ENCODE measurements at places on chromosomes 1 and 21.

DNA sequence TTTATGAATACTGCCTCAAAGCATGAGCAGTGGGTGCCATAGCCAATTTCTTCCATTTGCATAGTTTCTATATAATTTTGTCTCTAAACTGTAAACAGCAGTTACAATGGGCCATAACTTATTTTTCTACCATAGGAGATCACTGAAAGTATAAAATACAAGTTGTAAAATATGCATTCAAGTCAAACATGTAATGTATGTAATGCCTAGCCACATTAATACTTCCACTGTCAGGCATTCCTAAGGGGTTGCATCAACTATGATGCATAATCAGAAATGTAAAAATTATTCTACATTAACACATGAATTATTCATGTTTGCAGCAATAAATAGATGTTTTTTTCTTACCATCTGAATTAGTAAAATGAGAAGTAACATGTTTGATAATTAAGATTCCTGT is 560.3 kb upstream of the ZP4 start:
- H3K27me3 ChIP-seq: no peaks in the 10 kb centered on the region
- no peak overlapping the region for H3K4me3 ChIP-seq
- no peaks in the 10 kb centered on the region for H3K36me3 ChIP-seq
- no peak overlapping the region for H3K27ac ChIP-seq

- ATAC-seq: no peak
- H3K4me1 ChIP-seq: no peaks in the 10 kb centered on the region
- no peak overlapping the region for H3K4me3 ChIP-seq
- no peak overlapping the region for H3K27ac ChIP-seq
- H3K36me3 ChIP-seq: no peaks in the 10 kb centered on the region
- H3K27me3 ChIP-seq: no peaks in the 10 kb centered on the region
These were observed 41.9 kb downstream of the CHML start for GRCh38 chr1:241598249-241598648.

- no peak for ATAC-seq
- H3K36me3 ChIP-seq: no peaks in the 10 kb centered on the region
- no peak overlapping the region for H3K27ac ChIP-seq
- H3K27me3 ChIP-seq: no peaks in the 10 kb centered on the region
- H3K4me1 ChIP-seq: no peaks in the 10 kb centered on the region
These were observed 14.9 kb upstream of the VPS26C start for GRCh38 chr21:37281993-37282392.

GRCh38 chr1:38546636-38547035 is 312.9 kb downstream of the RRAGC start:
- H3K27me3 ChIP-seq: no peaks in the 10 kb centered on the region
- H3K27ac ChIP-seq: no peak overlapping the region
- ATAC-seq: no peak
- no peaks in the 10 kb centered on the region for H3K36me3 ChIP-seq
- peaks cover 14% of the 10 kb centered on the region for H3K4me1 ChIP-seq

DNA sequence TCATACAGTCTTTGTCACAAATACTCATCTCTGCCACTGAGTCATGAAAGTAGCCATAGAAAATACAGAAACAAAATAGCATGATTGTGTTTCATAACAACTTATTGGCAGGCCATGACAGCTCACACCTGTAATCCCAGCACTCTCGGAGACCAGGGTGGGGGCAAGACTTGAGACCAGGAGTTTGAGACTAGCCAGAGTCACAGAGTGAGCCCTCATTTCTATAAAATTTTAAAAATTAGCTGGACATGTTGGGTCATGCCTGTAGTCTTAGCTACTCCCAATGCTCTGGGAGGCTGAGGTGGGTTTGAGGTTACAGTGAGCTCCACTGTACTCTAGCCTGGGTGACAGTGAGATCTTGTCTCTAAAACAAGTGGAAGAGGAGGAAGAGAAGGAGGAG is 411.1 kb downstream of the PCP4 start:
- H3K27me3 ChIP-seq: no peaks in the 10 kb centered on the region
- H3K4me1 ChIP-seq: no peaks in the 10 kb centered on the region
- H3K4me3 ChIP-seq: no peak overlapping the region
- ATAC-seq: no peak

DNA sequence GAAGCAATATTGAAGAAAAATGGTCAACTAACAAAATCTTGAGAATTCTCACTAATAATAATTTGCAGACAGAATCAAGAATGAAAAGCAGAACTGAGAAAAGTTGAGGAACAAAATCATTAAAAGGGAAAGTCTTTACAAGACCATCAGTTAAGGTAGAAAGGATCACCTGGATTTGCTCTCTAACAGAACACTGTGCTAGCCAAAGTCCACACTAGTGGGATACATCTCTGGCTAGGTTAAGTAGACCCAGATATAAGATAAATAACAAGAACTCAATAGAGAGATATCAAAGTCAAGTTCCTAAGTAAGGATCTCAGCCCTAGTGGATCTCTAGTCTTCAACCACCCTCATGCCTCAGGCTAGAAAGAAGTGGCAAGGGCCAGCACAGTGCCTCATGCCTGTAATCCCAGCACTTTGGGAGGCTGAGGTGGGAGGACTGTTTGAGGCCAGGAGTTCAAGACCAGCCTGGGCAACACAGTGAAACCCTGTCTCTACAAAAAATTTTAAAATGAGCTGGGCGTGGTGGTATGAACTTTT is 19.6 kb downstream of the IPP start:
- H3K27ac ChIP-seq: no peak overlapping the region
- no peak overlapping the region for H3K4me3 ChIP-seq
- no peaks in the 10 kb centered on the region for H3K36me3 ChIP-seq
- H3K4me1 ChIP-seq: no peaks in the 10 kb centered on the region
- ATAC-seq: no peak

DNA sequence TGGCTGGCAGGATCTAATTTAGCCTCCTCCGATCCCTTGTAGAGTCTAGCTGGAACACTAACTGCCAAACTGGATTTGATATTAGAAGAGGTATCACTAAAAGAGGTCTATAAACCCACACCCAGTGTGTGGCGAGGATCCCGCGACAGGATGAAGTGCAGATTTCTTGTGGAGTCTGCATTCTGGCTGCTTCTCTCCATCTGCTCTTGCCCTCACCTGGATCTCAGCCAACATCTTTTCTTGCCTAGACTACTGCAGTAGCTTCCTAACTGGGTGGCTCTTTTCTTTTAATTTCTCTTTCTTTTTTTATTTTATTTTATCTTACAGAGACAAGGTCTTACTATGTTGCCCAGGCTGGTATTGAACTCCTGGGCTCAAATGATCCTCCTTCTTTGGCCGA is 48.9 kb upstream of the CAPZB start:
- peak overlapping the region; percentile 88 for H3K27ac ChIP-seq
- H3K36me3 ChIP-seq: no peaks in the 10 kb centered on the region

DNA sequence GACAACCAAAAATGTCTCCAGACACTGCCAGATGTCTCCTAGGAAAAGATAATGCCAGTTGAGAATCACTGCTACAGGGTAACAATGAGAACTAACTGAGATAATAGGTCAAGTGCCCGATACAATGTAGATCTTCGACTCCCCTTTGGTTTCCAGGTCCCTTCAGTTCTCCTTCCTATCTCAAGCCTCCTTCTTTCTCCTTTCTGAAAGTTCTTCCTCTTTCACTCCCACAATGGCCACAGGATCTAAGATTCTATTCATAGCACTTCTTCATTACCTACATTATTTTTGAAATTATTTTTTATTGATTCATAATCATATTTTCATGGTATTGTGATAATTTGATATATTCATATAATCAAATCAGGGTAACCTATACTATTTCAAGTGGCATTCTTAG is 6.3 kb downstream of the PFDN2 start:
- no peak overlapping the region for H3K27ac ChIP-seq
- H3K36me3 ChIP-seq: peaks cover 21% of the 10 kb centered on the region
- H3K4me3 ChIP-seq: no peak overlapping the region

DNA sequence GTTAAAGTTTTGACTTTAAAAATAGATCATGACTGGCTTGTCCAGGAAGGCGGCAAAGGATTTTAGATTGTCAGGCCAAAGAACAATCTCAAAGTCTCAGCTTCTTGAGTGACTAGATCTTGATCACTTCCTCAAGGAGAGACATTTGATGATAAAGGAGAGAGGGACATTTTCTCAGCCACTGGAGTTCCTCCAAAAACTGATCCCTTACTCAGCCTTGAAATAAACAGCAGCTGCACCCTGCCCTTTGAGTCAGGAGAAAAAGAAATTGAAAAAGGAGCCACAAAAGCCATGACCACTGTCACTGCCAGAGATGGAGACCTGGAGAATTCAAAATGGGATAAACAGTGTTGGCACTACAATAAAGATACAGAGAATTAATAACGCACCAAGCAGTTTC is 288.4 kb upstream of the PRMT6 start:
- no peaks in the 10 kb centered on the region for H3K4me1 ChIP-seq
- H3K4me3 ChIP-seq: no peak overlapping the region
- no peaks in the 10 kb centered on the region for H3K27me3 ChIP-seq
- no peak overlapping the region for H3K27ac ChIP-seq

GRCh38 chr1:194466706-194467105 is 1280.3 kb upstream of the B3GALT2 start:
- no peaks in the 10 kb centered on the region for H3K36me3 ChIP-seq
- H3K4me1 ChIP-seq: no peaks in the 10 kb centered on the region
- H3K4me3 ChIP-seq: no peak overlapping the region
- no peaks in the 10 kb centered on the region for H3K27me3 ChIP-seq
- ATAC-seq: no peak

DNA sequence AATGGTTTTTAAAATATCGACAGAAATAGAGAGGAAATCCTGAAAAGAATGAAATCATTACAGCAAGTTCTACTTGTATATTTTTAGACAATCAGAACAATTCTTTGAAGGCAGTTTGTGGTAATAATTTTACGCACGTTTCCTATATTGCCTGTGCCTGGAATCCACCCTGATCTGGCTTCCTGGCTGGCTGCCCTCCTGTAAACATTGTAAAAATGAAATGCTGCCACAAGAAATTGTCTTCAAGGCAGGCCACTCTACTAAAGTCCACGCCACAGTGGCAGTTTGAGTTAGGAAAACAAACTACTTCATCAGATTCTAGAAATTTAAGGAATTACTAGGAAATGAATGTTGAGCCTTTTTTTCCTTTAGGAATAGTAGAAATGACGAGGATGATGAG is 454.5 kb upstream of the NR5A2 start:
- no peaks in the 10 kb centered on the region for H3K36me3 ChIP-seq
- no peaks in the 10 kb centered on the region for H3K27me3 ChIP-seq
- H3K4me3 ChIP-seq: no peak overlapping the region
- no peak for ATAC-seq
- no peak overlapping the region for H3K27ac ChIP-seq
- H3K4me1 ChIP-seq: no peaks in the 10 kb centered on the region

DNA sequence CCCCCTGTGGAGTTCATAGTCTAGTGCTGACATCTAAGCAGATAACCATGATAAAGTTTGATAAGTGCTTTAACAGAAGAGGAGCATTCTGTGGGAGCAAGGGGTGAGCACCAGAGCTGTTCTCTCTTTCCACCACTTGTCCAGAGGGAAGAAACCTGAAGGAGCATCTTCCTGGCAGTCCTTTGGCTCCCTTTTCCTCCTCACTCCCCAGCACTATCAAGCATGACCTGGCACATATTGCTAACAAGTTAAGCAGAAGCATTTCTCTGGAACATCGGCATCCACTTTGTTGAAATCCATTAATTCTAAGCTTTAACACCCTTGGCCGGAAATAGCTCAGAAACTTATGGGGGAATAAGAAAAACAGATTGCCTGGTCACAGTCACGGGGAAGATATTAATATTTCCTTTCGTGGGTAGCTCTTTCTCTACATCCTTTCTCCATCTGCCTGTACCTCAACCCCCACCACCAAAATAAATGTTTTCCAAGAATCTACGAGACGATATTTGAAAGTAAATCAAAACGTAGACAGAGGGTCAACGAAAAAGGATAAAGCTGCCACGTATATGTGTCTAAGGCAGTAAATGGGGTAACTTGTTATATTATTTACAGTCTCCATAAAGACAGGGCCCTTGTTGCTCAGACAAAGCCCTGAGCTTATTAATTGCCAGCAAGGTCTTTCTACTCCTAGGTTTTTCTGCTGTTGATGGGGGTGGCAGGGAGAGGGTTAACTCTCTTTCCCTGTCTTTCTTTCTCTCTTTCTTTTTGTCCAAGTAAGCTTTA is 351.4 kb downstream of the NUF2 start:
- no peak overlapping the region for H3K4me3 ChIP-seq
- peaks cover 4% of the 10 kb centered on the region for H3K4me1 ChIP-seq
- no peak overlapping the region for H3K27ac ChIP-seq
